RWPE1 (cell line): ENCODE measurements at places on chromosomes 4 and X.

DNA sequence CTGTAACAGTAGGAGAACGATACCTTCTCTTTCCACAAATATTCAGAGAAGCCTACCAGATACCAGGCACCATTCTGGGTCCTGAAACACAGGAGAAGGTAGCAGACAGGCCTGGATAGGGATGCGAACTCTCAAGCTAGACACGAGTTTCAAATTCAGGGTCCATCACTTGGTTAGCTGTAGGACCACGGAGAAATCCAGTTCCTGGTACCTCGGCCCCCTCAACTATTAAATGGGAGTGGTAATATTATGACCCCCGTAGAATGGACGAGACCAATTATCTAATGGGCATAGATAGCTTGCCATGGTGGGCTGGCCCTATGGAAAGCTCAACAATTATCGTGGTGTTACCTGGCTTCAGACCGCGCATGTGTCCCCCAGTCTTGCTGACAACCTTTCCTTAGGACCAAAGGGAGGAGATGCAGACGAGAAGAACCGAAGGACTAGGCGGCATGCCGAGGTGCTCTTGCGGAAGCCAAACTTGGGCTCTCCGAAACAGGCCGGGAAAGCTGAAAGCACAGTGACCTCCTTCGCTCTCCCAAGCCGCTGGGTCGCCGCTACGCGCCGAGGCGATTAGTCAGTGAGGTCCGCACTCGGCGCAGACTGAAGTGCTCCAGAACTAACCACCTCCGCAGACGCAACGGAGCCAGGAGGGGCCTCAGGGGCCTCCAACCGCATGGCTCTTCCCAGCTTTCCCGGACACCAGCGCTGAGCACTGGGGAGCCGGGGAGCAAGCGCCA is 19.6 kb downstream of the NKX3-2 start:
- DNase-seq, result no peak

- no peak for DNase-seq
Observed at GRCh38 chrX:9884031-9884779, 83.0 kb upstream of the CLDN34 start.

DNA sequence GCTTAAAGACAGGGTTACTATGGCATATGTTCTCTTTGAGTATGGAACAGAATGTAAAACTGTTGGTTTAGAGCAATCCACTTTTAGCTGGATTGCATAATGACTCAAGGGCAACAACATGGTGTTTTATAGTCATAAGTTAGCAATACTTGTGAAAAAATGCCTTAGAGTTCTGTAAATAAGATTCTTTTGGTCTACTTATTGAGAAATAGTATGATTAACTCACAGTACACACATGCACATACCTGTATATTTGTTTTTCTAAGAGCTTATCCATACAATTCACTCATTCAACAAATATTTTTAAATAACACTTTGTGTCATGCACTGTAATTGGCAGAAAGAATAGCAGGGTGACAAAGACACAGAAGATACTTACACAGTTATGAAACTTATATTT is 1415.5 kb downstream of the PCDH7 start:
- peak; percentile 55 for DNase-seq

GRCh38 chr4:161803171-161803570 is 360.6 kb downstream of the FSTL5 start:
- DNase-seq, result no peak

DNA sequence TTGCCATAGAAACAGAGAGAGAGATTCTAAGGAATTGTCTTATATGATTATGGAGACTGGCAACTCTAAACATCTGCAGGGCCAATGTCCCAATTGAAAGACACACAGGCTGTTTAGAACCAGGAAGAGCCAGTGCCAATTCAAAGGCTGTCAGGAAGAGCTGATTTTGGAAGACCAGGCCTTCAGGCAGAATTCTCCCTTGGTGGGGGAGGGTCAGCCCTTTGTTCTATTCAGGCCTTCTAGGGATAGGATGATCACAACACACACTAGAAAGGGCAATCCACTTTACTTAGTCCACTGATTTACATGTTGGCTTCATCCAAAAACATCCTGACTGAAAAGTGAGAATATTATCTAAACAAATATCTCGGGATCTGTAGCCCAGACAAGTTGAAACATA is 15.2 kb downstream of the C4orf46 start:
- DNase-seq, result no peak

GRCh38 chrX:19697416-19697815 is 182.1 kb upstream of the MAP3K15 start:
- no peak for DNase-seq

- no peak for DNase-seq
Observed at GRCh38 chr4:123653236-123653635, 256.6 kb downstream of the SPRY1 start.

GRCh38 chr4:99822734-99823133 is 6.1 kb downstream of the DAPP1 start:
- DNase-seq, result no peak

DNA sequence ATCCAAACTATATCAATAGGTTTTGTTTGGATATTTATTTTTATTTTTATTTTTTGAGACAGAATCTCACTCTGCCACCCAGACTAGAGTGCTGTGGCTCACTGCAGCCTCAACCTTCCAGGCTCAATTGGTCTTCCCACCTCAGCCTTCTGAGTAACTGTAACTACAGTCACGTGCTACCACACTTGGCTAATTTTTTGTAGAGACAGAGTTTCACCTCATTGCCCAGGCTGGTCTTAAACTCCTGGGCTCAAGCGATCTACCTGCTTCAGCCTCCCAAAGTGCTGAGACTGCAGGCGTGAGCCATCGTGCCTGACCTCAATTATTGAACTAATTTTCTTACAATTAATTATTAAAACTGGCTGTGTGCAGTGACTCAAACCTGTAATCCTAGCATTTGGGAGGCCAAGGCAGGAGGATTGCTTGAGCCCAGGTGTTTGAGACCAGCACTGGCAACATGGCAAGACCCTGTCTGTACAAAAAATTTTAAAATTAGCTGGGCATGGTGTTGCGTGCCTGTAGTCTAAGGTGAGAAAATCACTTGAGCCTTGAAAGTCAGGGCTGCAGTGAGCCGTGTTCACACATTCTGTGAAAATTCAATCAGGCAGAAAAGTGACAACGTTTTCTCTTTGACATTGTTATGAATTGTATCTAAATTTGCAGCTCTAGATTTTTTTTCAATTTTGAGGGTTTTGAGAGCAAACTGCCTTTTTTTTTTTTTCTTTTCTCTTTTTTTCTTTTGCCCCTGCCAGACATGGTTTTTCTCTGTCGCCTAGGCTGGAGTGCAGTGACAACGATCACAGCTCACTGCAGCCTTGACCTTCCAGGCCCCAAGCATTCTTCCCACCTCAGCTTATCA is 66.0 kb downstream of the UBE2K start:
- DNase-seq, result no peak

DNA sequence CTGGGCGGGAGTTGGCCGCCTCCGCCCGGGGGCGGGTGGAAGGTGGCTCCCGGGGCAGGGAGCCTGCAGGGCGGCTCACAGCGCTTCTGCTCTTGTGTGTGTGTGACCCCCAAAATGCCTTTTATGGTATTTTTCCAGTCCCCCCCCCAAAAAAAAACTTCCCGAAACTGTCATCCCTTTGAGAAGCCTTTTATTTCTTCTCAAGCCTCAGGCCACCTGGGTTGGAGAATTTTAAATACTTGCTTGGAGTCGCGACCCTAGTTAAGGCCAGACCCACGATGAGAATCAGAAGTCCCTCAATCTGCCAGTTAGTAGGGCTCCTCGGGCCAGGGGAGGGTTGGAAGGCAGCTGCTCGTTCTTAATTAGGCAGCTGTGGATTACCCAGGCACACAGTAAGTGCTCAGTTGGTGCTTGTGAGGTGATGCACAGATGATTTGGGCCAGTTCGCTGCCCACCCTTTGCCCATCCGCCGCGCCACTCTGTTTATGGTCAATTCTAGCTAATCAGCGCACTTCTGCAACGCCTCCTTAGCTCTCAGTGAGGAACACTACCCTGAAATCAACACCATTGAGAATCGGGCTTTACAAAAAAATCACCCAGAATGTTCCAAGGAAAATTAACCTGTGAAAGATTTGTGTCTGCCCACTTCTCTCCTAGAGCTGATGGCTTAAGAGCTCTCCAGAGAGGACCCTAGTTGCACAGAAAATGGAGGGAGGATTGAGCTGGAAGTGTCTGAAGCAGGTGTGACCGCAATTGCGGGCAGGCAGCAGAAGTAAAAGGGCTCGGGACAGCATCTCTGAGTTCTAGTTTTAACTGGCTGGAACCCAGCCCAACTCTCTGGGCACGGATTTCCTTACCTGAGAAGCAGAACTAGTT is 648 bp upstream of the SCD5 start:
- DNase-seq, result no peak

GRCh38 chrX:113675278-113675677 is 834.6 kb upstream of the AMOT start:
- peak; percentile 0 for DNase-seq

- no peak for DNase-seq
Observed at GRCh38 chr4:89570931-89571330, 263.3 kb upstream of the GPRIN3 start.
